Lower leg skin (tissue), 4 donors: ENCODE measurements at places on chromosomes 12 and 14.

GRCh38 chr14:35631071-35631805 is 97.3 kb downstream of the INSM2 start:
- DNase-seq = no peak

DNA sequence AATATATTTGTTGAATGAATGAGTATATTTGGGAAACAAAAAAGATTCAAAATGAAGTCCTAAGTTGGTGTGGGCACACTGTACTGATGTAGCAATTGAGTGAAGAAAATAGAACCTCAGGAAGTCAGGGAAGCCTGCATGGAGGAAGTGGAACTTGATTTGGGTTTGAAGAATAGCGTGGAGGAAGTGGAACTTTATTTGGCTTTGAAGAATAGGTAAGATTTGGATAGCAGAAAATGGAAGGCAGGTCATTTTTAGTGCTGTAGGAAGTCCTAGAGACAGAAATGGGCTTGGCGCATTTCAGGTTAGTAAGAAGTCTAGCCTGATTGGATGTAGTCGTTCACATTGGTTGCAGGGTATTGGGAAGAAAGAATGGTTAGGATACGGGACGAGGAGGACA is 5.4 kb downstream of the C12orf75 start:
- no peak for DNase-seq

GRCh38 chr14:68911594-68912227 is 67.4 kb downstream of the ACTN1 start:
- peak; percentile 59 for DNase-seq

GRCh38 chr12:109871668-109872314 is 8.6 kb downstream of the GLTP start:
- no peak for DNase-seq

DNA sequence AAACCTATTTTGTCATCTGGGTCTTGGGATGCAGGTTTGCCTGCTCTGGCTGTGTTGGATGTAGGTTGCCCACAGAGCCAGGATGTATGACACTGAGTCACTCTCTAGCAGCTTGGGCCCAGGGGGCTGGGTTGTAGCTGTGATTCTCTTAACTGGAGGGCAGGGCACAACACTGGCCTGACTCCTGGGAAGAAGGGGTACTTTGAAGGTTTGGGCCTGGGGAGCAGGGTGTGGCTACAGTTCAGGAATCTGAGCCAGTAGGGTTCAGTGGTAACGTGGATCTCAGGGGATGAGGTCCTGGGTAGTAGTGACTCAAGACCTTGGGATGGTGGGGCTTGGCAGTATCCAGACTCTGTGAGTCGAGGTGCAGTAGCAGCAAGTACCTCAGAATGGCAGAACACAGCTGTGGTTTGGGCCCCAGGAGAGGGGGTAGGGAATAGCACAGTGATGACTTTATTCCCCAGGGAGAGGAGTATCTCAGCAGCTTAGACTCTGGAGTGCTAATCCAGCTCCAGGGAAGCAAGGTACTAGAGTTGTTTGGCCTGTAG is 25.7 kb downstream of the TBC1D15 start:
- no peak for DNase-seq

DNA sequence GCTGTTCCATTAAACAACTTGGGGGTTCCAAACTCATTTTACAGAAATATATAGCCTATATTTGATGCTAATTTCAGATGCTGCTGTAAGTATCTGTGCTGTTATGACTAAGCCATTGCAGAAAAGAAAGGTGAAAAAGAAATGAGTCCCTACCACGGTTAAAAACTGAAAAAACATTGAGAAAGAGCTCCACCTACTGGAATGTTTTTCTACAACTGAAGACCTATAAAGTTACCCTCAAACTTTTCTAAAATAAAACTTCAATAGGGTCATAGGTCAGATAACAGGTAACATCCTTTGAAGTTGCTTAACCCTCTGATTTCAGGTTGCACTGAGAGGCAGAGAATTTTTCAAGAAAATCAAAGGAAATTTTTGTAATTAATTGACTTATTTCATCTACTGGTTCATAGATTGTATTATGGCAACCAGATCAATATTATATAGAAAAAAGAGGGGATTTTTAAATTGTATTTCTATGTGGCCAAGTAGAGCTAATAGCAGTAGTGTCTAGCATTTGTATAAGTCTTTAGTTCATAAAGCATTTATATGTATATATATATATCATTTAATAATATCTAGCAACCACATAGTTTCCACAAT is 279.9 kb downstream of the RPS29 start:
- no peak for DNase-seq

GRCh38 chr14:75134644-75135043 is 7.8 kb upstream of the NEK9 start:
- peak; percentile 57 for DNase-seq

DNA sequence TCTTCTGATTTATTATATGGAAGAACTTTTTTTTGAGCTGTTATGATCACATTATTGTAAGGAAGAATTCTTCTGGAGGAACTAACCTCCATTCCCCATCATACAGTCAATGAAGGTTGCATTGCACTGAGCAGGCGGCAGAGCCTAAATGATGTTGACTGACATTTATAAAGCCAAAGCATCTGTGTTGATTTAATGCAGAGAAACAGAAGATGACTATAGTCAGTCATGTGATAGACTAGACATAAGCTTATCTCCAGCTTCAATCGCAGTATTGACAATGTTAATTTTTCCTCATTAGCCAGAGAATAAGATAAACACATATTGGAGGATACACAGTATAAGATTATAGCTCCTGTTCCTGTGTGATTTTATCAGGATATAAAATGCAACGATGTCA is 82.0 kb downstream of the PRICKLE1 start:
- DNase-seq = no peak

GRCh38 chr12:113270709-113271009 is 49.4 kb downstream of the TPCN1 start:
- DNase-seq = no peak

GRCh38 chr12:102406033-102406584 is 74.3 kb downstream of the IGF1 start:
- peak; percentile 66 for DNase-seq

DNA sequence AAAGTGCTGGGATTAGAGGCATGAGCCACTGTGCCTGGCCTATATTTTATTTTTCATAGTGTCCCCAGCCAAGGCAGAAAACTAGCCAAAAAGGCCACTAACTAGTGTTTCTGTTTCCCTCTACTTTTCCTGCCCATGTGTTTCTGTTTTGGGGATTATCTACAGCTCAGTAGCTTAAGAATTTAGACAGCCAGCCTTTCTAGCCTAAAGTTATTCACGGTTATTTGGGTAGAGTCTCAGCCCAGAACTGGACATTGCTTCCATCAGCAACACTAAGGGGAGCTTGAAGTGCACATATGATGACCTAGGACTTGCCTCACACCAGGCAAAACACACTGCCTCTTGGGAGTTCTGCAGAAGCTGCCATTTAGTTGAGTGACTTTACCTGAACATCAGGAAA is 17.9 kb downstream of the PROX2 start:
- DNase-seq = no peak

GRCh38 chr14:44396226-44396625 is 110.9 kb downstream of the FSCB start:
- DNase-seq = no peak

GRCh38 chr12:26896913-26897312 is 40.9 kb downstream of the INTS13 start:
- DNase-seq = no peak

DNA sequence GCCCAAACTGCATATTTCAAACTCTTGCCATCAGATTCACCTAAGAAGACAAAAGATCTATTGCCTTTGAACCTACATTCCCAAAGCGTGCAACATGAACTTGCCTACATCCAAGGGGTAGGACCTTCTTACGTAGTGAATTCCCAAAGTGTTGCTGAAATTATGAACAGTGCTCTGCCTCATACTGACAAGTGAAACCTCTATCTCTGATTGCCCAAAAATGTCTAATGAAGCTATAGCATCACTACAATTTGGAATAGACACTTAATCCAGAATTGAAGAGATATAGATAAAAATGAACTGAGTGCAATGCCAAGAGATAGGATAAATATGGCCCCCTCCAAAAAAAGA is 31.1 kb downstream of the CLEC2D start:
- DNase-seq = no peak

GRCh38 chr12:46174061-46174662 is 94.7 kb downstream of the SLC38A1 start:
- no peak for DNase-seq

GRCh38 chr12:121400332-121401139 is 618 bp downstream of the RNF34 start:
- DNase-seq = peak; percentile 87

GRCh38 chr14:35374263-35374712 is 30.3 kb downstream of the NFKBIA start:
- DNase-seq = peak; percentile 87

GRCh38 chr14:84937016-84937415 is 592.9 kb upstream of the FLRT2 start:
- DNase-seq = no peak

GRCh38 chr12:48882315-48882687 is 16.6 kb upstream of the RND1 start:
- DNase-seq = no peak

DNA sequence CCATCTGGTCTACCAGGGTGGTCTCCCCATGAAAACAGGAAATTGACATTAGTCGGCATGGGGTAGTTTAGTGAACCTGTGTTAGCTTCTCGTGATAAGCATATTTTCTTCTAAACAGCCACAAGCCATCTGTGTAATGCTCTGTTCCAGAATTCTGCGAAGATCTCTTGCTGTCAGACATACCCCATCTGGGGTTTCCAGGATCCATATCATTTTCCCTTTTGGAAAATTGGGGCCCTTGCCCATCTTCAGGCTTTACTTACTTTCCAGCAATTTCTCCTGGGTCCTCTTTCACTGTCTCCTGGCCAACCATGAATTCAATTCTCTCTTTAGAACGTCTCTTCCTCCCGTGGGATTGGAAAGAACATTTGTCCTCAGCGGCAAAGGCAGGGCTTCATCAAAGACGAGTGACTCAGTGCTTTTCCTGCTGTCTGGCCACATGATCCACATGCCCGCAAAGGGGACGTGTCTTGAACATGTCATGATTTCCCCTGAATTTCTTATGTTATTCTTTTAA is 21.4 kb upstream of the NCOR2 start:
- peak; percentile 77 for DNase-seq

- no peak for DNase-seq
Observed at GRCh38 chr12:85626001-85626783, 210.0 kb downstream of the RASSF9 start.

DNA sequence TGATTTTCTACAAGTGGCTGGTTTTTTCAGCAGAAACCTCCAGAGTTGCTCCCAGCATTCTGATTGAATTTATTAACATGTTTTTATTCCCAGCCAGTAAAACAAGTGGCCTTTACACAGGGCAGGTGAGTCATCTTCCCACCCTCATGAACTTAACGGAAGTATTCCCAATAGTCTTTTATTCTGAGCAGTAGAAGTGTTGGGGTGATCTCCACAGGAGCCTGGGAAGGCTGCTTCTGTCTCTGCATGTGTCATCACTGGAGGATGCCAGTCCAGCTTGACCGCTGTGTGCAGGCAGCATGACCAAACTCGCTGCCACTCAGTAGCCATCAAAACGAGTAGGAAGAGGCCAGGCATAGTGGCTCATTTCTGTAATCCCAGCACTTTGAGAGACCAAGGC is 13.4 kb upstream of the DNAH10 start:
- no peak for DNase-seq

DNA sequence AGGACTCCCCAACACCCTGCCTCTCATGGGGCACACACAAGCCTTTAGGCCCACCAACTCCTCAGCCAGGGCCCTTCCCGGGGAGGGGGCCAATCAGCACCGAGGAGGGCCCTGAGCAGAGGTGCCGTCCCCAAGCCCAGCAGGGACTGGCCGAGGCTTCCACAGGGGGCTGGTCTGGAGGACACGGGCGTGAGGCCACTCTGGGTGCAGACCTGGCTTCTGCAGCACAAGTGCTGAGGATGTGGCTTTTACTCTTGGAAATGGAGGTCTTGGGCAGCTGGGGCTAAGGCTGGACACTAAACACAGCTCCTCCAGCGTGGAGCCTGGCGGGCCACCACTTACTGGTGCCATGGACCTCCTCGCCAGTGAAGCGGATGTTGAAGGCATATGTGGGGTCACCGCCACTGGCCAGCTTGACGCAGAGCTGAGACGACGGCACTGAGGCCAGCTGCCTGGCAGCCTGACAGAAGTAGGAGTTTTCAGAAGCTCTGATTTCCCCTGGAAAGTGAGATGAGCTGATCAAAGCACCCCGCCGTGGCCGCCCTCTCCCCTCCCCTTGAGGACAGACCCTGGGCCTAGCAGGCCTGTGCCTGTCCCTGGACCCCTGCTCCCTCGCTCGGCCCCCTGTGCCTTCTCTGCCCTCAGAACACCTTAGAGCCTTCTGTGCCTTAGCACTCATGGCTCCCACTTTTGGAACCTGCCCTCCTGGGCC is 44.0 kb downstream of the TRAFD1 start:
- DNase-seq = no peak

DNA sequence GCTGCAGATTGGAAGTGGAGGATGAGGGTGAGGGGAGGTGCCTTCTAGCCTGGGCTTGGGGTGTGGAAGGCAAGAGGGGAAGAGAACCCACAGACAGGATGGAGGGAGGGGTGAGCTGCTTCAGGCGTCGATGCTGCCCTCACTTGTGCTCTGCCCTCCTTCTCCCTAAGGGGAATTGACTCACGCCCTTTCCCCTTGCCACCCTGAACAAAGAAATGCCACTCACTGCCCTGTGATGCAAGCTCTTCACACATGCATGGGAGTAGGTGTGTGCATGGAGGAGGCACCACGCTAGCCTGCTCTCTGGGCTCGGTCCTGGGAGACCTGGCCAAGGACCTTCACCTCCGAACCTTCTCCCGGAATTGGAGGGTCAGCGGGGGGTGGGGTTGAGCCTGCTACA is 35.7 kb upstream of the PRMT8 start:
- no peak for DNase-seq

DNA sequence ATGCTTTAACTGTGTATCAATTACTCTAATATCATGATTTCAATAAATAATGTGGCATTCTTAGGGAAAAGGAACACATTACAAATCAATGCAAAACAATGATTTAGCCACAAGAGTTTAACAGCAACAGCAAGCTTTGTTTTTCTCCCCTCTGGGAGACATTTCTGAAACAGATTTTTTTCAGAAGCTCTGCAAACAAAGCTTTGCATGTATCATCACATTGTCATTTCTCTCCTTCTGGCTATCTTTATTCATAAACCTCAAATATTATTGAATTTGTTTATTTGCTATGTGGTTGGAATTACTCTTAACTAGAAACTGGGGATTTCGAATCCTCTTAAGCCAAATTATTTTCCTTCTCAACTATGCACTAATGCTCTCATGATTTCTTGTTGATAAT is 278.4 kb upstream of the ATXN7L3B start:
- DNase-seq = no peak

- no peak for DNase-seq
Observed at GRCh38 chr14:69688299-69688649, 76.9 kb downstream of the SUSD6 start.

DNA sequence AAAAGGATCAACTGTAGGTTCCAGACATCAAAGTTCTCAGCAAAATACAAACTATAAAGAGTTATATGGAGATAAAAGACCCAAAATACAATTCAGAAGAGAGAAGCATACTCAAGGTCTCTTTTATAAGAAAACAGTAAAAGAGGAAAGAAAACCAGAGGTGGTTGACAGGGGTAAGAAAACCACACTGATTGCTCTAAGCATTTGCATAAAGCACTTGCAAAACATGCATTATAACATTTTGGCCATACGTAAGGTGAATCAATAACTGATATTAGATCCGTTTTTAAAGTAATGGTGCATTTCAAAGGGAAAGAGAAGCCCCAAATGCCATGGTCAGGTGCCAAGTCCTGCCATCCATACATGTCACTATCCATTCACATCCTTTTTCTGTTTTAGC is 5.9 kb downstream of the DDHD1 start:
- no peak for DNase-seq

GRCh38 chr14:29712601-29713000 is 215.0 kb downstream of the PRKD1 start:
- DNase-seq = no peak

- no peak for DNase-seq
Observed at GRCh38 chr14:22502007-22502406, 87.0 kb downstream of the DAD1 start.
